ENCODE measurements at places on chromosomes 13 and 19.

GRCh38 chr19:49009828-49010227 is 7.1 kb downstream of the LHB start:
- no peak for DNase-seq

GRCh38 chr13:109756778-109757177 is 29.6 kb downstream of the IRS2 start:
- DNase-seq: no peak

DNA sequence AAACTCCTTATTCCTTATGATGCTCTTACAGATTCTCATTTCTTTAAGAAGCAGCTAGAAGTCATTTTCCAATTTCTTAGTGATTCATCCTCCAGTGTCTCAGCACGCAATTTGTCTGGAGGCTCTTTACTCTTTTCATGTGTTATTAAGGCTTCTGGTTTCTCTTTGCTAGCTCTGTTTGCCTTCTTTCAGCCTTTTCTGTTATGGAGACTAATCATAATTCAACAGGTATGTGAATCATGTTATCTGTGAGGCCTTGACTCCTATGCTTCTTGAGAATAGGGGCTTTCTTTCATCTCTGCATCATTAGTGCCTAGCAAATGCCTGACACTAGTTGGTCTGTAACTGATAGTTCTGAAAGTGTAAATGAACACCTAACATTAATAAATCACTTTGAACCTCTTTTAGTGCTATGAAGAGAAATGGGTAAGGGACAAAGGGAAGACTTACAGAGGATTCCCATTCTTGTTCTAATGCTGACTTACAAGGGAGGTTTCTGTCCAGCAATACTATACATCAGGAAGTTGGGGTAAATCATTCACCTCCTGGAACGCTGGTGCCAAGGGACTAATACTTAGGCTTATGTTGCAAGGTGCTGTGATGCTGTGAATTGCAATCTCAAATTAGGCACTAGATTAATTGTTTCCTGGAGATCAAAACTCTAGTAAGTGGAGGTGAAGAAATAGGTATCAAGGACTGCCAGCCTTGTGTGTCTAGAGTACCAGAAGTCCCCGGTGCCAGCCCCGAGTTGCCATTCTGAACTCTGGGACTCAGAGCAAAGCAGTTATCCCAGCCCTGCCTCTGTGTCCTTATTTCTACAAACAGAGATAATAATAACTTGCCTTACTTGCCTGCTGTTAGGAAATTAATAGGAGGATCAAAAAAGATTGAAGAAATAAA is 265.6 kb downstream of the DCLK1 start:
- DNase-seq: no peak

- DNase-seq: no peak
Observed at GRCh38 chr13:28455580-28456194, 39.2 kb downstream of the FLT1 start.

GRCh38 chr13:113418722-113419049 is 34.6 kb downstream of the ADPRHL1 start:
- DNase-seq: no peak

DNA sequence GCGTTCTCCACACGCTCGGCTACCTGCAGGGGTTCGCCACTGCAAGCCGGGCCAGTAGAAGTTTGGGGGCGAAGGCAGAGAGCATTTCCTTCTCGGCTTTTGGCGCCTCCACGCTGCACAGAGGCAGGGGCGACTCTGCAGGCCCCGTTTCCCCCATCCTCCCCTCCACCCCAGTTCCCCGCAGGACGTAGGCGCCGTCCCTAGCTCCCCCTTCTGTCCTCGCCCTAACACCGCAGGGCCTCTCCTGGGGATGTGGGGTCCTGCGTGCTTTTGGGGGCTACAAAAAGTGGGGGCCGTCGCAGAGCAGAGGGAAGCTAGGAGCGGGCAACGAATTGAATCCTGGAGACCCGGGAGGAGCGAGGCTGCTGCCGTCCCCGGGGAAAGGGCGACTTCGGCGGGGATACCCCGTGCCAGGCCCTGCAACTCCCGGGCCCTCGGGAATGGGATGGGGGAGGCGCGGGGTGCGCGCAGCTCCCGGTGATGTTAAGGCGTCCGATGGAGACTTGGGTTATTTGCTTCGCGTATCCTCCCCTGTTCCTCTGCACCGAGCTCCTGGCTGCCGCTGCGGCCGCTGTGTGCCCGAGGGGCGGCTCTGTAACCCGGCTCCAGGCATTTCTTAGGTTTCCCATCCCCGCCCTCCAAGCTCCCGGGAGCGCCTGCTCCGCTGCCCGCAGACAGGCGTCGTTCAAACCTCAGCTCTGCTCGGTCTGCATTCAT is 255.9 kb upstream of the SOX21 start:
- DNase-seq: no peak

DNA sequence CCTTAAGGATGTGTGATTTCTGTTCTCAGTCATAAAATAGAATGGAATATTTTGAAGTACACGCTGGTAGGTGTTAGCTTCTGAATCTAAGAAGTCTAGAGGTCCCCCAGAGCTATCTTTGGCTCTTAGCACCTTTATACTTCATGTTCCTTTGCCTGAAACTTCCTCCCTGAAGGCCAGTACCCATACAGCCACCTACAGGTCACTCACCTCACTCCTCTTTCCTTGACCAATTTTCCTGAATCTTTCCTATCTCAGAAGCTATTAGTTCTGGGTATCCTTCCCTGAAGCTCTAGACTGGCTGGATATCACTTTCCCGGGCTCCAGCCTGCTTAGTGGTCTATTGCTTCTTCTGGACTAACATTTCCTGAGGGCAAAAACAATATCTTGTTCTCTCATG is 93.4 kb upstream of the EDNRB start:
- DNase-seq: no peak

- no peak for DNase-seq
Observed at GRCh38 chr13:31649766-31650165, 89.6 kb upstream of the RXFP2 start.

All from fibroblast of skin of back (primary cell).